ENCODE measurements at places on chromosomes 7 and 10.
A peak's percentile ranks its signal among the peaks of the same experiment; 100 is the strongest.

GRCh38 chr10:28879875-28880682 lies 202.8 kb downstream of the BAMBI start:
- DNase-seq = no peak
- peak overlapping the region; percentile 36 for H3K4me3 ChIP-seq
- no peaks in the 10 kb centered on the region for H3K27me3 ChIP-seq
- H3K27ac ChIP-seq = peak overlapping the region; percentile 55
- no peaks in the 10 kb centered on the region for H3K36me3 ChIP-seq

DNA sequence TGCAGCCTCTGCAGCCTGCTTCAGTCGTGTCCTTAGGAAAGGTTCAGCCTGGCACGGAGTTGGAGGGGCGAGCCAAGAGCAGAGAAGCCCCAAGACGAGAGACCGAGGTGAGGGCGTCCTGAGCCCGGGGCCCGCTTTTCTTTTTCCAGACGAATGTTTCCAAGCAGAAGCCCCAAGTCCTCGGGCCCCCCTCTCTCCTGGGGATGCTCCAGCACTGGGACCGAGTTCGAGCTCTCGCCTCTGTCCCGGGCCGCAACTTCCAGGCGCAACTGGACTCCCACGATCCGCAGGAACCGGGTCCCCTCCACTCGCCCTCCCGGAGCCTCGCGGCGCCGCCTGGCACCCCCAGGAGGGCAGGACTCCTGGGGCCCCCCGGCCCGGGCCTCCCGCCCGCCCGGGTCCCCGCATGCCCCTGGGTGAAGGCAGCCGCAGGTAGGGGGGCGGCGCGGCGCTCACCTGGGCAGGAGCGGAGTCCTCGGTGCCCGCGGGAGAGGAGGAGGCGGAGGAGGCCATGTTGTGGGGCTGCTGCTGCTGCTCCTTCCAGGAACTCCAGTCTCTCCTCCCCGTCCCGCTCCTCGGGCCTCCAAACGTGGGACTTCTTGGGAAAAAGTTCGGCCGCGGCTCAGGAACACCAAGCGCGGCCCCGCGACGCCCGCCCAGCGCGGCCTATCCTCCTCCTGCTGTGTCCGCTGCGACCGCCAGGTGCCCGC lies 45.3 kb upstream of the CDK1 start:
- peak overlapping the region; percentile 69 for H3K4me3 ChIP-seq
- H3K27ac ChIP-seq = no peak overlapping the region
- peaks cover 3% of the 10 kb centered on the region for H3K4me1 ChIP-seq

DNA sequence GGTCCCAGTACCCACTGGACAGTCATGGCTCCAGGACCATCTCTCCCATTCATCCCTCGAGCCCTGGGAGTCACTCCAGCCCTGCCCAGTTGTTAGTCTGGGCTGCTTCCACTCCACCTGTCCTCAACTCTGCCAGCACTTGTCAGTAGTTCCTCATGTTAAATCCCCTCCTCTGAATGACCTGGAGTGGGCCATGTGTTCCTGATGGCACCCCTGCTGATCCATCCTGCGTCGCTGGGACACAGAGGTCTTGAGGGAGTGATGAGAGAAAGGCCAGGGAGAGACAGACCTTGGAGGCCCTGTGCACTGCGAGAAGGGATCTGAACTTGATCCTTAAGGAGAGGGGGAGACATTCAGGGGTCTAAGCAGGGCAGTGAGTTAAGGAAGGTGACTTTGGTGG lies 174.9 kb downstream of the GRID1 start:
- H3K36me3 ChIP-seq = no peaks in the 10 kb centered on the region
- peaks cover 3% of the 10 kb centered on the region for H3K27me3 ChIP-seq
- H3K27ac ChIP-seq = no peak overlapping the region
- no peak overlapping the region for H3K4me3 ChIP-seq
- no peaks in the 10 kb centered on the region for H3K4me1 ChIP-seq

DNA sequence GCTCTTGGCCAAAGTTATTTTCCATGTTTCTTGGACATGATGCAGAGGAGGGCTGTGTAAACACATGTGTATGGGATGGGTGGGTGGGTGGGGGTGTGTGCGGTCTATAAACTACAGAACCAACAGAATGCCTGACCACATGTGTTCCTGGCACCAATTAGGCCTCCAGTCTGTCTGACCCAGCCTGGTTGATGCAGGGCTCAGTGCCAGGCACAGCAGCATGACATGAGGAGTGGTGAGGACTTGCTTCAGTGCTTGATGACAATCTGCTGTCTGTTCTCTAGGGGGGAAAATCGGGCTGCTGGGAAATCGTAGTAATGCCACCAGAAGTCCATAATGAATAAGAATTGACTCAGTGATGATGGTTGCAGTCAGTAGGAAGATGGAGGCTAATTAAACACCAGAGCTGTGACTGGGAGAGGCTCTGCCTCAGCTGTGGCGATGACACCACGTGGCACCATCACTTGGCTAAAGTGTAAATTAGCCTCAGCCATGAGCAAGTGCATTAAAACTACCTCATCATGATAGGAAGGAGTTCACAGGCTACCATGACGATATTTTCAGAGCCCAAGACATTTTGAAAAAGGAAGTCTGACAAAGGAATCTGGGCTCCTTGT lies 260.1 kb upstream of the PODXL start:
- H3K4me3 ChIP-seq = no peak overlapping the region
- no peaks in the 10 kb centered on the region for H3K27me3 ChIP-seq
- no peak for DNase-seq
- H3K27ac ChIP-seq = no peak overlapping the region
- H3K36me3 ChIP-seq = no peaks in the 10 kb centered on the region
- no peaks in the 10 kb centered on the region for H3K4me1 ChIP-seq

- no peaks in the 10 kb centered on the region for H3K36me3 ChIP-seq
- DNase-seq = peak; percentile 6
- no peaks in the 10 kb centered on the region for H3K4me1 ChIP-seq
- H3K4me3 ChIP-seq = no peak overlapping the region
These were observed 332.1 kb downstream of the PTPRN2 start for GRCh38 chr7:158255558-158255957.

DNA sequence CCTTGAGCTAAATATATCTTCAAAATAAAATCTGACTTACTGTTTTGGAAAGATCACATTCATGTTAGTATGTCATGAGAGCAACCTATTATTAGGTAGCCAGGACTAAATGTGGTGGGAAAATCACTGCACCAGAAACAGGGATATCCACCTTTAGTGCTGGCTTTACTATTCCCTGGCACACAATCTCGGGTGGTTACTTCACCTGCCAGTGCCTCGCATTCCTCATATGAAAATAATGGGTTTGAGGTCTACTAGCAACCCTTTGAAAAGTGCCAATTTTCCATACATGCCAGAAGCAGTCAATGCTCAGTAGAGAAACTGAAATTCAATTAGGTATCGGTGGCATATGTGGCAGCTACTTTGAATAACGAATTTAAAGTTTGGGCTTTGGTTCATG lies 36.8 kb downstream of the PTN start:
- no peak for DNase-seq
- no peak overlapping the region for H3K4me3 ChIP-seq
- no peaks in the 10 kb centered on the region for H3K36me3 ChIP-seq
- H3K4me1 ChIP-seq = no peaks in the 10 kb centered on the region
- no peaks in the 10 kb centered on the region for H3K27me3 ChIP-seq

DNA sequence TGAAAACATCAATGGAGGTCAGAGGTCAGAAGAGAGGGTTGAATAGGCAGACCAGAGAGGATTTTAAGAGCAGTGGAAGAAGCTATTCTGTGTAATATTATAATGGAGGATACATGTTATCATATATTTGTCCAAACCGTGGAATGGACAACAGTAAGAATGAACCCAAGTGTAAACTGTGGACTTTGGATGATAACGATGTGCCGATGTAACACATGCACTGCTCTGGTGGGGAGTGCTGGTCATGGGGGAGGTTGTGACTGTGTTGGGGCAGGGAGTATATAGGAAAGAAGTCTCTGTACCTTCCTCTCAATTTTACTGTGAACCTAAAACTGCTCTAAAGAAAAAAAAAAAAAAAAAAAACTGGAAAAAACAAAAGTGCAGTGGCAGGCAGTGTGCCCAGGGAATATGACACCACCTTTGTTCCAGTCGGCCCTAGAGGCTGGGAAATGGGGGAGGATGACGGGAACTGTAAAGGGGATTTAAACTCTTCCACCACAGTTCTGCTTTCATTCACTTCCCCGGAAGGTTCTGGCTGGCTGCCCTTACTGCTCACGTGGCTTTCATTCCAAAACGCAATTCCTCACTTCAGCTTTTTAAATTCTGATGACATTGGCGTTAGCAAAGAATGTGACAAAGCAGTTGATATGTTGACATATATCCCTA lies 113.7 kb upstream of the ANKRD1 start:
- H3K4me1 ChIP-seq = peaks cover 17% of the 10 kb centered on the region
- DNase-seq = peak; percentile 72
- H3K4me3 ChIP-seq = no peak overlapping the region
- no peaks in the 10 kb centered on the region for H3K27me3 ChIP-seq
- no peak overlapping the region for H3K27ac ChIP-seq
- no peaks in the 10 kb centered on the region for H3K36me3 ChIP-seq

GRCh38 chr7:79529881-79530235 lies 76.4 kb upstream of the MAGI2 start:
- no peak overlapping the region for H3K4me3 ChIP-seq
- no peak for DNase-seq
- H3K4me1 ChIP-seq = no peaks in the 10 kb centered on the region
- H3K27me3 ChIP-seq = no peaks in the 10 kb centered on the region
- H3K27ac ChIP-seq = no peak overlapping the region
